NCI-H524 treated with DMSO at 0.1 percent for 48 hours (cell line): ENCODE measurements at places on chromosomes 3 and 15.

- DNase-seq: no peak
Observed at GRCh38 chr15:46892621-46893160, 824.6 kb upstream of the SEMA6D start.

- DNase-seq: no peak
Observed at GRCh38 chr15:48494631-48495030, 150.9 kb downstream of the FBN1 start.

- DNase-seq: no peak
Observed at GRCh38 chr3:177220136-177220974, 23.1 kb upstream of the TBL1XR1 start.

DNA sequence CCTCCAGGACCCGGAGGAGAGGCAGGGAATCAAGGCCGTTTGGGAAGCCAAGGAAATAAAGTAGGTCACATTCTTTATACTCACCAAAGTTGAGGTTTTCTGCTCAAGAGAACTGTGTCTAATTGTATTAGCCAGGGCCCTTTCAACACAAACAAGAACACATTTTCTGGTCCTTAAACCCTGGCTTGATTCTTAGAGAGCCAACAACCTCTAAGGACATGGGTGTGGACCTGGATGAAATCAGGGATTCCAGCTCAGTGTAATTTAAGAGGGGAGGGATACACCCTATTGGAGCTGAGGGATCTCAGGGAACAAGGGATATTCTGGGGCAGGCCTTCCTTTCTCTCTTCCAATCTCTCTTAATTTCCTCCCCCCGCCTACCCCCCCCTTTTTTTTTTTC, 104.8 kb downstream of the COL6A6 start:
- no peak for DNase-seq
